ENCODE measurements at places on chromosomes 1 and 21.

- no peak for DNase-seq
Observed at GRCh38 chr1:94329276-94329675, 88.9 kb upstream of the ABCD3 start.

DNA sequence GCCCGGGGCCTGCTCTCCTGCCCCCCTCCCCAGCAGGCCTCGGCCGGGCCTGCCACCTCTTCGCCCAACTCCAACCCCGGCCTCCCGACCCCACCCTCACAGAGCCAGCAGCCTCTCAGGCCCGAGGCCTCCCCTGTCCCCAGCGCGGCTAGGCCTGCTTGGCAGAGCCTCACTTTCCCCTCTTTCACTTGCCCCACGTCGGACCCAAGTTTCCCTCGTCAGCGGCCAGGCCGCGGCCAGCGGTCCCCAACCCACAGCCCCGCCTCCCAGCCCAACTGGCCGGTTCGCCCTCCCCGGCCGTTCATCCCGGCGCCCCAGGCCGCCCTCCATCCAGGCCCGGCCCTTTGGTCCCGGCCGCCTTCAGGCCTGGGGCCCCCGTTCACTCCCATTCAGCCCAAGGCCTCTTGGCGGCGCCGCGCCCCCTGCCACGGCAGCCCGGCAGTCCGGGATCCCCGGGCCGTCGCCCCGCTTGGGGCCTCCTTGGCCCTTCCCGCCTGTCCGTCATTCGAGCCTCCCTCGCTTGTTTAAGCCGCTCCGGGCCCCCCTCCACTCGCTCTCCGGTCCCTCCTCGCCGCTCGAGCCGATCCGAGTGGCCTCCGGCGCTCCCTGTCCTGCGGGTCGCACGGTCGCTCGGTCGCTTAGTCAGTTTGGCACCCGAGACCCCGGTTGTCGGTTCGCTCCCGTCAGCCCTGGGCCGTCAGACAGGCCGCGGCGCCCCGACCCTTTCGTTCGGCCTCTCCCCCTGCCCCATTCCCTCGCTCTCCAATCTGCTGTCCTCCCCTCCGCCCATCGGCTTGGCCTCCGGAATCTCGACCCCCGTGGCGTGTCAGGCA is 1.4 kb downstream of the LRRC41 start:
- no peak for DNase-seq

DNA sequence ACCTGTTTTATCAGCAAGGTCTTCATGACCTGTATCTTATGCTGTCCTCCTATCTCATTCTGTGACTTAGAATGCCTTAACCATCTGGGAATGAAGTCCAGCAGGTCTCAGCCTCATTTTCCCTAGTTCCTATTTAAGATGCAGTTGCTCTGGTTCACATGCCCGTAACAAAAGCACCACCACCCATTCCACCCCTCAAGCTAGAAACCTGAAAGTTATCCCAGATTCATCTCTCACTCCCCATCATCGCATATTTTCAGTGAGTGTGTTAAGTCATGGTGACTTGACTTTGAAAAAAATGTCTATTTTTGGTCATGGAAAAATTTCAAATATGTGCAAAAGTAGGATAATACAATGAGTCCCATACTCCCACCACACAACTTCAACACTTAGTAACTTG is 11.7 kb downstream of the HMGN2 start:
- no peak for DNase-seq

DNA sequence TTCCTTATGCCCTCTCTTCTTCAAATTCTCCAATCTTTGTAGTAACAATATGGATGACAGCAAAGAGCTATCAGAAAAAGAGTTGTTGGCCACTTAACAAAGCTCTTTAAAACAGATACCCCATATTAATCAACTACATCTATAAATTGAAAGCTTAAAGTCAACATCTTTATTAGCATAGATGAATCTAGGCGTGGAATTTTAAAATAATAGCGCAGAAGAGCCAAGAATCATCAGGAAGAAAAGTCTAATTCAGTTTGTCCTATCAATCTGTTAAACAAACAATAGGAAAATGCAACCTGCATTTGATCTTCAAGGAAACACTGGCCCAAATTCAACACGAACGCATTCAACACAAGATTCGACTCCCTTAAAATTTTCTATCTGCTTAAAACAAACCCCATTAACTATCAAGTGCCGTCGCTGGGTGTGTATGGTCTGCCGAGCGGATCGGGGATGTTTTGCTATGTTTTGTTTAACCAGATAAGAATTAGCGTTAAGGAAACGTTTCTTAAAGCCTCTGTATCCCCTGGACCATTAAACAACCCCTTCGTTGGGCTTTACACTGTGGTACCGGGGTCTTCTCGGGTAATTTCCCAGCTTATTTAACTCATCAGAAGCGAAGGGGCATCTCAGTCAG is 1.0 kb downstream of the LYST start:
- no peak for DNase-seq

GRCh38 chr1:156647351-156647750 is 5.4 kb downstream of the BCAN start:
- no peak for DNase-seq

DNA sequence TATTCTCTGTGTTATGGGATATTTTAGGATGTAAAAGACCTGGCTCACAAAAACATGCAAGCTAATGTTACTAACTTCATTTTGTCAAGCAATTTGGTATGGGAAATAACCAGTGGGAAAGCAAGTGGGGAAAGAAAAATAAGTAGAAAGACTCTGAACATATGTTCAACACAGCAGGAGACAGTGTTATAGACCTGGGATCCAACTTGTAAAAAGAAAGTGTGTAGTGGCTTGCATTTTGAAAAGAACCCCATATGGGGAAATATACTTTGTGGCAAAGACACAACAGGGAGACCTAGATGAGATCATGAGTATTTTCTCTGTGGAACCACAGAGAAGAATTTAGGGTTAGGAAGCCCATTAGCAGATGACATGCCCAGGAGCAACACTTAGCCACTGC is 212.7 kb upstream of the NRIP1 start:
- no peak for DNase-seq

DNA sequence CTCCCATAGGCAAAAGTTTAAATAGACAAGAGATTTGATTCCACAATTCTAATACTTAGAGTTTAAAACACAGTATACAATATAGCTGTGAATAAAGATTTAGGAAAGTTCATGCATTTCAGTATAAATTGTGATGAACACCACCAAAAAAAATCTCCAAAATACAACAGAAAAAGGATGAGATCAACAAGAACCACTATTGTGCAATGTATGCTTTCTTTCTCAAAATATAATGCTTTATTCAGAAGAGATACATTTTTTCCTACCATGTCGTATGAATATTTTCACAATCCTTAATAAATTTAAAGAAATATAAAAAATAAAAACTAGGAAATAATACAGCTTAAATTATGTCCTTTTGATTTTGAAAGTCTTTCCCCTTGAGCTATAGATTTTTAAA is 1309.2 kb downstream of the MRPL39 start:
- DNase-seq = no peak

- DNase-seq = no peak
Observed at GRCh38 chr1:13965770-13966398, 265.9 kb downstream of the PRDM2 start.

- no peak for DNase-seq
Observed at GRCh38 chr1:47104816-47105215, 32.4 kb upstream of the CYP4A22 start.

- DNase-seq = no peak
Observed at GRCh38 chr1:150567717-150568593, 11.5 kb downstream of the MCL1 start.

GRCh38 chr21:28624626-28625025 is 368.1 kb downstream of the LTN1 start:
- no peak for DNase-seq

GRCh38 chr21:30842990-30843389 is 13.4 kb upstream of the KRTAP7-1 start:
- no peak for DNase-seq

DNA sequence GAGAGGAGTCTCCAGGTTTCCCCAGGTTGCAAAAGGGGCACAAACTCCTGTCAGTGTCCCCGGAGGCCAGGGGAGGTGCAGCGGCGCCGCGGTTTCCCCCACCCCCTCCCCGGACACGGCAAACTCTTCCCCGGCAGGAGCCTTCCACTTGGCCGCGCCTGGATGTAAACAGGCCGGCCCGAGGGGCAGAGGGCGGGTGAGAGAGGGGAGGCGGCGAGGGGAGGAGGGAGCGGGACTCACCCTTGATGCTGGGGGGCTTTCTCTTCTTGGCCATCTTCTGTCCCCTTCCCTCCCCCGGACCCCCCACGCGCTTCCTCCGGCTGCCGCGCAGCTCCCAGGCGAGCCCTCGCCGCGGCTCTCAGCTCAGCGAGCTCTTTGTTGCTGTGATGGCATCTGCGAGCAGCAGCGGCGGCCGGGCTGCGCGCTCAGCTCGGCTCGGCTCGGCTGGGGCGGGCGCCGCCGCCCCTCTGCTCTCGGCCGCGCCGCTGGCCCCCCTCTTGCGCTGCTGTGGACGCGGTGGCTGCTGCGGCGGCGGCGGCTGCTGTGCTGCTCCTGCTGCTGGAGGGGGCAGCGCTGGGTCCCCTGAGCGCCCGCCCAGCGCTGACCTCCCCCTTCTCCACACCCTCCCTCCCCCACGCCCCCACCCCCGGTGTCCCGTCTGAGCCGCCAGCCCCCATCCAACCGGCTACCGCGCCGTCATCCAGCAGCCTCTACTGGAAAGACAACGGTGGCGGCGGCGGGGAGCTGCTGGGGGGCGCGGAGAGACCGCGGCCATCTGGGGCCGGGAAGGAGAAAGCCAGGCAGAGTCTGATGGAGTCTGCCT is 4.9 kb upstream of the SLC44A5 start:
- no peak for DNase-seq

DNA sequence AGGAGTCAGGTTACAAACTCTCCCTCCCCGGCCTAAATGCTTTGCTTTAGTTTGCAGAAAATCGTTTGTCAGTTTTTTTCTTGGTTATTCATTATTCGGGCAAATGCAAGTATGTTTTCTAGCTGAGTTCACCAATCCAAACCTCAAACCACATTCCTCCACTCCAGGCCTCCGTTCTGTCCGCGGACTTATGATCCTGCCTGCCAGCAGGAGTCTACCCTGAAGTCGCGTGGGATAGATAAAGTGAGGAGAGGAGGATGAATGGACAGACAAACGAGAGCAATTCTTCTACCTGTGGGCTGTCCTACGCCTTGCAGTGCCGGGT is 1.3 kb downstream of the ADAMTS1 start:
- DNase-seq = no peak

- no peak for DNase-seq
Observed at GRCh38 chr1:153869486-153869885, 53.3 kb downstream of the GATAD2B start.

- DNase-seq = no peak
Observed at GRCh38 chr1:244778344-244778743, 57.1 kb upstream of the COX20 start.

GRCh38 chr1:148362626-148363438 is 120.3 kb downstream of the PPIAL4G start:
- DNase-seq = no peak

Measured in activated naive CD8-positive, alpha-beta T cell treated with anti-CD3 and anti-CD28 coated beads, Interleukin-2, amount 50 U/mL, for 16 hours (primary cell).